Peyer's patch (tissue), 4 donors: ENCODE measurements at places on chromosomes 13 and 19. TPM values are rescaled to one million over a fixed set of nuclear protein-coding genes. Genes with fewer than 3 reads are reported as not detected.
A peak's percentile ranks its signal among the peaks of the same experiment; 100 is the strongest.

DNA sequence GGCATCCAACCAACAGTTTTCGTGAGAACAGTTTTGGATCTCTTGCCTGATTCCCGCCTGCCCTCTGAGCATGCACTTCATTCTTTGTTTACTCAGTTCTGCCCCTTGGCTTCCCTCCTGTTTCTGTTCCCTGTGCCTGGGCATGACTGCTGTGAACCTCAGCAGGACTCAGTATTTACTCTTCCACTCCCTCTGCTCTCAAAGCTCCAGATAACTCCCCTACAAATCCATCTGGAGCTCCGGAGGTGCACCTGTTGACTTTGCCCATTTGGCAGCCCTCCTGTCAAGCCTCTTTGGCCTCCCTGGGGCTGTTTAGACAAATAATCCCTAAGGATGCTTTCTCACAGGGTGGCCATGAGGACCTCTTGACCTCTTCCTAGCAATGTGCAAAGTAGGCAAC lies 34.2 kb upstream of the ARGLU1 start:
- no peaks in the 10 kb centered on the region for H3K4me1 ChIP-seq
- H3K36me3 ChIP-seq = no peaks in the 10 kb centered on the region
- H3K4me3 ChIP-seq = no peak overlapping the region
- DNase-seq = no peak
- no peak overlapping the region for H3K27ac ChIP-seq

DNA sequence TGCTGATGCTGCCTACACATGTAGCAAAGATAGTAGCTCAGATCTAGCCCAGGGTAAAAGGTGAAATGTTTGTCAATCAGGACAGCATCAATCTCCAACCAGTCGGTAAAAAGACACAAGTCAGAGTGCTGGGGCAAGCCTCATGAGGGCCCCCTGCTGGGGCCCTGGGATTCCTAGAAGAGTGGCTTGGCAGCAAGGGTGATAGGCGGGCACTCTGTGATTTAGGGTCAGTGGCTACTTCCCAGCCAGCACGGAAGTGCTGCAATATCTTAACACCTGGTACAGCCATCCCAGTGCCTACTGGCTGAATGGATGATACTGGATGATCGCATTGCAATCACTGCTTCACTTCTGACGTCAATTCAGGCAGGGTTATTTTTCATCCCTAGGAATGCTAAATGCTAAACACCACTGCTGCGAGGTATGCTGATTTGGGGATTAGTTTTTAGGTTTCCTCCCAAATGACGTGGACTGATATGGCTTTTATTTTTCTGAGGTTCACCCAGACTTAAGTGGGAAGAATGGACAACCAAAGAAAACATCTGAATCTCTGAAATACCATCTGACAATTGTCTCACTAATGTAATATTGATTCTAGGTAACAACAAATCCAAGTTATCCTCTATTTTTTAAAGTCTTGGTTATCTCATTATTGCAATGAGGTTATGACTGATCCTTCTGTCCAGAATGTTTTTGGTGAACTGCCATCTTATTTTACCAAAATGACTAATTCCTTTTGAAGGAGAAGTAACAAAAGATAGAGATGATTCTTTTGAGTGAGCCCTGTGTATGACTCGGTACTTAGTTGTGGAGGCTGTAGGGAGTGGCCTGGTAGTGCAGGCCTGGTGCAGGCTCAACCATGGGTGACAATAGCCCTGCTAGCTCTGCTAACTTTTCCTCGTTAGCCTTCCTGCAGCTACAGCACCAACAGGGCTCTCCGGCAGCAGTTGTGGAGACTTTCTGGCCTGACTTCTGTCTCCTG lies 432.5 kb downstream of the FGF9 start:
- no peak for DNase-seq
- H3K27me3 ChIP-seq = no peaks in the 10 kb centered on the region
- no peak overlapping the region for H3K27ac ChIP-seq
- H3K36me3 ChIP-seq = no peaks in the 10 kb centered on the region
- no peaks in the 10 kb centered on the region for H3K4me1 ChIP-seq

GRCh38 chr13:50400035-50400726 lies 384.9 kb downstream of the KCNRG start:
- H3K36me3 ChIP-seq = no peaks in the 10 kb centered on the region
- H3K27ac ChIP-seq = no peak overlapping the region
- H3K27me3 ChIP-seq = no peaks in the 10 kb centered on the region
- no peak for DNase-seq
- no peak overlapping the region for H3K4me3 ChIP-seq

DNA sequence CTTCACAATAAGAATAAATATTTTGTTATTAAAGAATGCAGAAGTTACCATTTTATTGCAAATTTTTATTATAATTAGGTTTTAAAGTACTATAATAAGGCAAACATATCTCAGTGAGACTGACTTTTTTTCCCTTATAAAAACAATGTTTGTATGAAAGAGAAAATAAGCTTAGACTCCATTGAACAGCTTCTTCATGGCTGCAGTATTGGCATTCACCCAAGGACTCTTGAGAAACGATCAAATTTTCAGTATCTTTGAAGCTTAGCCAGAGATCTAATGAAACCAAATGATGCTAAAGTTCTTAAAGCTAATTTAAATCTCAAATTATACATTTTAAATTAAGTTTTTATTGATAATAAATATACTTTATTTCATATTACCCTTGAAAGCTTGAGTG lies 128.3 kb downstream of the GGACT start:
- H3K27ac ChIP-seq = no peak overlapping the region
- H3K4me3 ChIP-seq = no peak overlapping the region
- DNase-seq = no peak
- H3K36me3 ChIP-seq = no peaks in the 10 kb centered on the region

DNA sequence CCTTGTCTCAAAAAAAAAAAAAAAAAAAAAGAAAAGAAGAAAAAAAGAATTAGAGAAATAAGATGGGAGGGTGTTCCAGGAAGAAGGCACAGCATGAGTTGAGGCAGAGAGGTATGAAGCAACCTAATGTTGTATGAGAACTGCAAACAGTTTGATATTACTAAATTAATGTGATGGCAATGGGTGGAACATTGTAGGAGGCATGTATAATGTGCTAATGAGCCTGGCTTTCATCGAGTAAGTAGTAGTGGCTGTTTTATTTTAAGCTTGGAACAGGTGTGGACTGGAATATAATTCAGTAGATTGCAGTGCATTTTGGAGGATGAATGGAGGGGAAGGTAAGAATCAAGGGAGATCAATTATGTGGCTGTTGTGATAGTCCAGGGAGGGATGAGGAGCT lies 156.1 kb downstream of the MTUS2 start:
- no peaks in the 10 kb centered on the region for H3K27me3 ChIP-seq
- H3K36me3 ChIP-seq = no peaks in the 10 kb centered on the region
- H3K27ac ChIP-seq = no peak overlapping the region
- no peak overlapping the region for H3K4me3 ChIP-seq
- DNase-seq = no peak

DNA sequence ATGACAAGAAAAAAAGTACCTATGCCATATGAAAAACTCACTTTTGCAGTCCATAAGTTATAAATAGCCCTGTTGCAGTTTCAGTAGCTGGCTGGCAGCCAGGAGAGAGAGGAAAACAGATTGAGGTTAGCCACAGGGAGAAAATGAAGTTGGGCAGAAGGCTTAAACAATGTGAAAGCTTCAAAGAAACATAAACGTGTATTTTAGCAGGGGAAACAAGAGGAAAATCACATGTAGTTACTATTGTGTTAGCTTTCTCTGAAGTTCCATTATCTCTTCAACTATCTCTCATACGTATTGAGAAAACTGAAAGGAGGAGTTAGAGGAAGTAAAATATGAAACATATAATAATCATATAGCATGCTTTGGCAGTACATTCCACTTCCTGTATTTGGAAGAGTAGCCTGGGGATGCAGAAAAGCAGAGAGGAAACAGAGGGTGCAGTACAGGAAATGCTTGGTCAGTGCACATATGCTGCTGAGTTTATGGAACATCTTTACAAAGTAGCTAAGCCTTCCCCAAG lies 1551.1 kb downstream of the EFNB2 start:
- H3K27me3 ChIP-seq = no peaks in the 10 kb centered on the region
- no peaks in the 10 kb centered on the region for H3K4me1 ChIP-seq
- H3K4me3 ChIP-seq = no peak overlapping the region
- DNase-seq = peak; percentile 17

- peak overlapping the region; percentile 52 for H3K27ac ChIP-seq
- H3K27me3 ChIP-seq = no peaks in the 10 kb centered on the region
- no peak for DNase-seq
These were observed 674 bp downstream of the TRPC4 start for GRCh38 chr13:37868691-37869505.

- H3K27me3 ChIP-seq = no peaks in the 10 kb centered on the region
- no peaks in the 10 kb centered on the region for H3K36me3 ChIP-seq
- no peak overlapping the region for H3K4me3 ChIP-seq
- H3K4me1 ChIP-seq = no peaks in the 10 kb centered on the region
- no peak overlapping the region for H3K27ac ChIP-seq
These were observed 264.5 kb downstream of the DCT start for GRCh38 chr13:94214975-94215374.

GRCh38 chr13:114155926-114156883 lies 22.9 kb upstream of the CFAP97D2 start:
- H3K4me3 ChIP-seq = no peak overlapping the region
- DNase-seq = no peak
- no peaks in the 10 kb centered on the region for H3K27me3 ChIP-seq
- no peak overlapping the region for H3K27ac ChIP-seq

Gene FAM216B
- total RNA-seq = not detected

Gene SIPA1L3
- total RNA-seq = 63.5 TPM

Gene GFY
- total RNA-seq = not detected

Gene GIPC3
- 0.13 TPM for total RNA-seq

Gene PLVAP
- 10.5 TPM for total RNA-seq

Gene ZNF566
- total RNA-seq = 10.9 TPM

Gene ZNF345
- 4.3 TPM for total RNA-seq

Gene MTUS2
- 0.28 TPM for total RNA-seq

Gene CRTC1
- 8.2 TPM for total RNA-seq
